ENCODE measurements at places on chromosomes 1 and 21. TPM values are rescaled to one million over a fixed set of nuclear protein-coding genes. Genes with fewer than 3 reads are reported as not detected.

The CHI3L1 gene
- not detected for total RNA-seq

The PPM1J gene
- 2.1 TPM for total RNA-seq

The SLC9C2 gene
- total RNA-seq = not detected

The NT5C1A gene
- total RNA-seq = not detected

The RNU1-3 gene
- total RNA-seq = under 0.01 TPM

The NMNAT2 gene
- 0.23 TPM for total RNA-seq

DNA sequence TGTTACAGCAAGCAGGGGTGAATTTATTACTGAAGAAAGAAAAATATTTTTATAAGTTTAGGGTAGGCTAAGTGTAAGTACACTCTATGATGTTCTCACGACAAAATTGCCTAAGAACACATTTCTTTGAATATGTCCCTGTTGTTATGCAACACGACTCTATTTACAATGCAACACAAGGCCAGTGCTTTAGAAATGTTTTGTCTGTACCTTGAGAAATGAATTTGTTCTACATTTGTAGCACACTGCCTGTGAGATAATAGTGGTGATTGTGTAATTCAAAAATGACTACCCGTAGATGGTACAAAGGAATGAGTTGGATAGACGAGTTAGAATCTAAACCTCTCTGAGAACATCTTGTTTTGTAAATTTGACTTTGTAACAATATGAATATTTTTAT is 63.7 kb upstream of the IGSF5 start:
- no peak for DNase-seq

DNA sequence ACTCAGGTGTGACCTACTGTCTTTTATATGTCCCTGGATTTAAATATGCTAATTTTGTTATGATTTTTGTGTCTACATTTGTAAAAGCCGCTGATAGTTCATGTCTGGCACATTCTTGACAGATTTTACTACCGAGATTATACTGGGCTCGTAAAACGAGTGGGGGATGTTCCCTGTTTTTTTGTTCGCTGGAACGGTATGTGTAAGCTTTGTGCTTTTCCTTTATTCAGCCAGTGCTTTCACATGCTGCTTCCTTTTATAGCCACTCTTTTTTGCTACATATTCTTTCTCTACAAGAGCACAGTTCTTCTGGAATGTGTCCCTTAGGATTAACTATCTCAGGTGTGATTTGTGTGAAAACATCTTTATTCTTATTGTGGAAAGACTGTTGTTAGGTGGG is 46.6 kb downstream of the ADARB1 start:
- no peak for DNase-seq

GRCh38 chr1:224805889-224806288 is 123.6 kb upstream of the DNAH14 start:
- no peak for DNase-seq

- DNase-seq = no peak
These were observed 187.8 kb upstream of the JUN start for GRCh38 chr1:58971629-58972140.

- peak; percentile 52 for DNase-seq
These were observed 26.9 kb upstream of the LRRC3 start for GRCh38 chr21:44428281-44428960.

DNA sequence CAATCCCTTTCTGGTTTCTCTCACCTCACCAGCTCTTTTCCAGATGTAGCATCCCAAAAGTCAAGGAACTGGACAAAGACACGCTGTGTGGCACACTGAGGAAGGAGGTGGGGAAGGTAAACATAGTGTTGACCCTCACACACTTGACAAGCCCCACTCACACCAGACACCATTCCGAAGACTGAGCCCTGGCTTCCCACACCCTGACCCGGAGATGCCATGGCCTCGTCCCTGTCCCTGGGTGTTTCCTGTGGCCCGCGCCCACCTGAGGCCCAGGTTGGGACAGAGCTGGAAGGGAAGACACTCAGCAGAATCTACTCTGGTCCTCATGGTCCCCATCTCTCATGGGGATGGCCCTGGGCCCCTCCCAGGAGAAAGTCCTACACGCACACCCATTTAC is 16.4 kb downstream of the VWA5B1 start:
- DNase-seq = no peak

DNA sequence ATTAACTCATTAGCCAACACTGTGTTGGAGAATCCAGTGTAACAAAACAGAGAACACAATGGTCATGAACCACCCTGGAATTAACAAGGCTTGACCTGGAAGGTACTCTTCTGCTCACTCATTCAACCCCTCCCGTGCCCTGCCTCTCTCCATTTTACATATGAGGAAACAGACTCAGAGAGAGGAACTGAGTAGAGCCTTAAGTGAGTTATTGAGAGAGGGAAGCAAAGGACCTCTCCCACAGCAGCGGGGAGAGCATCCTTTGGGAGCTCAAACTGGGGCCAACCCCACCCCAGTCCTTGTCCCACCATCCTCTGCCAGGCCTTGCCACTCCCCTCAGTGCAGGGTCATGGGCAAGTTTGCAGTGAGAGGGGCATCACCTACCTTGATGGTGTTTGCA is 1.4 kb downstream of the S100A12 start:
- no peak for DNase-seq

GRCh38 chr1:166884971-166885370 is 8.9 kb upstream of the TADA1 start:
- no peak for DNase-seq

DNA sequence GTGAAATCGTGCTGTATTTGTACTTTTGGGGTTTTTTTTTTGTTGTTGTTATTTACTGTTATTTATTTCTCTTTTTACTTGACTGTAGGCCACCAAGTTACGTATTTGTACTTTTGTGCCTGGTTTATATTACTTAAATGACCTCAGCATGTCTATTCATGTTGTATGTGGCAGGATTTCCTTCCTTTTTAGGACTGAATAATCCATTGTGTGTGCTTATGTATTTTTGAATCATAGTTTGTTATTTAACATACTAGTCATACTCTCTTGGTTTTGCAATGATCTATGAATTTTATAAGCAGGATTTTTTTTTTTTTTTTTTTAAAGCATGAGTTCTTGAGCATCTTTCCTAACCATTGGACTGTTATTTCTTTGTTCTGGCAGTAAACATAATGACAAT is 51.2 kb downstream of the RNF2 start:
- no peak for DNase-seq

- DNase-seq = no peak
These were observed 43.9 kb downstream of the DUSP10 start for GRCh38 chr1:221697923-221698425.

- DNase-seq = no peak
These were observed 33.5 kb downstream of the EPHA2 start for GRCh38 chr1:16122350-16122881.

- DNase-seq = no peak
These were observed 9.4 kb downstream of the PROX1 start for GRCh38 chr1:213997038-213997771.

- no peak for DNase-seq
These were observed 37.9 kb downstream of the PIGM start for GRCh38 chr1:159993911-159994310.

DNA sequence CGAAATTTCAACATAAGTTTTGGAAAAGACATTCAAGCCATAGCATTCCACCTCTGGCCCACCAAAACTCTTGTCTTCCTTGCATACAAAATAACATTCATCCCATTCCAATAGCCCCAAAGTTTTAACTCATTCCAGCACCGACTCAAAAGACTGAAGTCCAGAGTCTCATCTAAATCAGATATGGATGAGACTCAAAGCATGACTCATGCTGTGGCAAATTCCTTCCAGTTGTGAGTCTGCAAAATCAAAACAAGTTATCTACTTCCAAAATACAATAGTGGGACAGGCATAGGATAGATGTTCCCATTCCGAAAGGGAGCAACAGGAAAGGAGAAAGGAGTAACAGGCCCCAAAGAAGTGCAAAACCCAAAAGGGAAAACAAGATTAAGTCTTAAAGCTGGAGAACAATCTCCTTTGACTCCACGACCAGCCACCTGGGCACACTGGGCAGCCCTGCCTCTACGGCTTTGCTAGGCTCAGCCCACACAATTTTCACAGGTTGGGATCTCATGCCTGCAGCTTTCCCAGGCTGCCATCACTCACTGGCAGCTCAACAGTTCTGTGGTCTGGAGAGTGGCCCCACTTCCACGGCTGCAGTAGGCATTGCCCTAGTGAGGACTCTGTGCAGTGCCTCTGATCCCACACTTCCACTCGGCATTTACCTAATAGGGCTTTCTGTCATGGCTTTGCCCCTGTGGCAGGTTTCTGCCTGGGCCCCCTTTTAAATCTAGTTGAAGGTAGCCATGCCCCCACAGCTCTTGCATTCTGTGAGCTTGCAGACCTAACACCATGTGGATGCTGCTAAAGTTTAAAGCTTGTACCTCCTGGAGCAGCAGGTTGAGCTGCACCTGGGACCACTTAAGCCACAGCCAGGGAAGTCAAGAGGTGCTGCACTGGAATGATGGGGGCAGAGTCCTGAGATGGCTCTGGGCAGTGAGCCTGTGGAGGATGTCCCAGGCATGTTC is 51.0 kb downstream of the RUNX3 start:
- no peak for DNase-seq

DNA sequence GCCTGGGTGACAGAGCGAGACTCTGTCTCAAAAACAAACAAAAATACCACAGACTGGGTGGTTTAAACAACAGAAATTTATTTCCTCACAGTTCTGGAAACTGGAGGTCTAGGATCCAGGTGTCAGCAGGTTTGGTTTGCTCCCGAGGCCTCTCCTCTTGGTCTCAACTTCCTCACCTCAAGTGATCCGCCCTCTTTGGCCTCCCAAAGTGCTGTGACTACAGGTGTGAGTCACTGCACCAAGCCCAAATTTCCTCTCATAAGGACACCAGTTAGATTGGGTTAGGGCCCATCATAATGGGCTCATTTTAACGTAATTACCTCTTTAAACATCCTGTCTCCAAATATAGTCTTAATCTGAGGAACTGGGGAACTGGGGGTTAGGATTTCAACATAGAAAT is 35.5 kb downstream of the MFSD2A start:
- DNase-seq = peak; percentile 20

- no peak for DNase-seq
These were observed 2.5 kb upstream of the SERBP1 start for GRCh38 chr1:67432745-67433144.

DNA sequence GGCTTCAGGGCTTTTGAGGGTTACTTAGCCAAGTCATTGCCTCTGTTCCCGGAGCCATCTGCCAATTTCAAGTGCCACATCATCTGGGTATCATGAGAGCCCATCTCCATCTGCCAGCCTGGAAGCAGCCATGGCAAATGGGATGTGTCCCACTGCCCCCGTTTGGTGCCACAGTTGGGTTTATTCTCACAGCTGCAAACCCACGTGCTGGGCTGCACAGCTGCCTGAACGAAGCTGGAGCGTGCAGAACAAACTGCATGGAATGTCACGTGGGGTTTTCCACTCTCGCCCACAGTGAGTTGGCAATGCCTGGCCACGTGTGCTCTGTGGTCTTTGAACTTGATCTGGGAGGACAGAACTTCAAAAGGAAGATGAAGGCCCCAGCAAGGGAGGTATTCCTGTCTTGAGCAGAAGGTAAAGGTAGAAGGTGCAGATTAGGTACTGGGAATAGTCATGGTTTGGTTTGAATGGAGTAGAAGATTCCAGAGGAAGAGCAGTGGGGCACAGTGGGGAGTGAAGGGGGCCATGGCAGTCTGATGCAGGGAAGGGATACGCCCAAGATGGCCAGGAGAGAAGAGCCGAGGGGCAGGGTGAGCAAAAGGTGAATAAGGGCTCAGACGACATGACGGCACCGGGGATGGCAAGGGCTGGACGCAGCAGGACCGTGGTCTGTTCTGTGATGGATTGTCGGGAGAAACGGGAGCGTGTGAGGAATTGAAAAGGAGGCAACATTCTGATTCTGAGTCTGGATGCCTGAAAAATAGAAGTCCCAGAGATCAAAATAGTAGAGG is 222.0 kb downstream of the KAZN start:
- no peak for DNase-seq

GRCh38 chr1:230421481-230421880 is 4.7 kb downstream of the PGBD5 start:
- DNase-seq = no peak

GRCh38 chr1:242787968-242788367 is 263.5 kb upstream of the PLD5 start:
- DNase-seq = no peak

DNA sequence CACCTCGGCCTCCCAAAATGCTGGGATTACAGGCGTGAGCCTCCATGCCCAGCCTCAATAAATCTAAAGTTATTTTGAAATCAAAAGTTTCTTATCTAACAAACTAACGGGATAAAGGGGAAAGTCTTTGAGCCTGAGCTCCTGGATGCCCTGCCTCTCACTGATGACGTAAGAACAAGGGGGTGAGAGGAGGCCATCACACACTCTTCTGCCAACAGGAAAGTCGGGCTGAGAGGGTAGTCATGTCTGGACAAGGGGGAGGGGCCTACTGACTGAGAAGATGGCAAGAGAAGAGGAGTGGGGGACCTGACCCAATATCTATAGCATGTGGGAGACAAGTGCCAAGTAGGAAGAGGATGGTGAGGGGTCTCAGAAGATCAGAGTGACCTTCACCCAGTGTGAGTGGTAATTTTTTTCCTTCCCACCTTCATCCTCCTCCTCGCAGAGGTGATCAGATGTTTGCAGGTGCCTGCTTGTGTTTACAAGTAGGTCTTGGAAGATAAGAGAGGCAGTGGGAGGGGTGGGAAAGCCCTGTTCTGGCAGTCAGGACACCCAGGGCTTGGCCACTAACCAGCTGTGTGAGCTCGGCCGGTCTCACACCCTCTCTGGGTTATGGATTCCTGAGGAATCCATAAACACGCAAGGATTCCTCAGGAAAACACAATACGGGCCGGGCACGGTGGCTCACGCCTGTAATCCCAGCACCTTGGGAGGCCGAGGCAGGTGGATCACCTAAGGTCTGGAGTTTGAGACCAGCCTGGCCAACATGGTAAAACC is 9.6 kb downstream of the UQCRHL start:
- no peak for DNase-seq

DNA sequence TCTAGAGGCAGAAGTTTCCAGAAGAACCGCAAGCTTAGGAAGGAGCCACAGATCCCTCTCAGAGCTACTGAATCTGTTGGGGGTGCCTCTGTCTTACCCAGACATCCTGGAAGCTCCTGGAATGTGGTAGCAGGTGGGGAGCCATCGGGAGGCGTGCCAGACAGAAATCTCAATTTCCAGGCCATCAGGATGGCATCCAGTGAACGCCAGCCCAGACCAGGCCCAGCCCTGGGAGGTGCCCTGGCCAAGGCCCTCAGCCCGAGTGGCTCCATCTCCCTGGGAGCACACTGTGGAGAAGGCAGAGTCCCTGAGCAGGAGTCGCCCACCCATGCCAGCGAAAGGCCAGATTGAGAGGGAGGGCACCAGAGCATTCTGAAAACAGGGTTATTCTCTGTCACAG is 2.5 kb downstream of the ABCA4 start:
- no peak for DNase-seq

Measured in HT-29 (cell line).